Activated CD4-positive, alpha-beta T cell treated with anti-CD3 and anti-CD28 coated beads, Interleukin-2, amount 10 ng/mL, durations not matched to agents 24 days and 14 days (primary cell): ENCODE measurements at places on chromosomes 4 and X.

DNA sequence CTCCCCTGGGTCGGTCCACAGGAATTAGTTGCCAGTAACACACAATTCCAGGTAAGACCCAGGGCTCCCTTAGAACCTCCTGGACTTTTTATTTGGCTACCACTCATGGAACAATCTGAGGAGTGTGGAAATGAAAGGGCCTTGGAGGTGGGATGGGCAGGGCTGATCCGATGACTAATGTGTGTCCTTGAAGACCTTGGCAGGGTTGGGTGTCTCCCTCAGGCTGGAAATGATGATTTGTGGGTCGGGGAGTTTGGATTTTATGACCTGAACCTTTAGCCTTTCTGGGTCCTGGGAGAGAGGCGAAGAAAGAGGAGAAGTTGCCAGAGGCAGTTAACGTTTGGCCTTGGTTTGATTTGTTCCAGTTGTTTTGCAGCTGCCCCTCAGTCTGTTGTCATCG, 425.0 kb downstream of the MID1IP1 start:
- H3K36me3 ChIP-seq: no peaks in the 10 kb centered on the region
- no peaks in the 10 kb centered on the region for H3K27me3 ChIP-seq
- no peak overlapping the region for H3K4me3 ChIP-seq
- DNase-seq: no peak
- H3K27ac ChIP-seq: no peak overlapping the region

DNA sequence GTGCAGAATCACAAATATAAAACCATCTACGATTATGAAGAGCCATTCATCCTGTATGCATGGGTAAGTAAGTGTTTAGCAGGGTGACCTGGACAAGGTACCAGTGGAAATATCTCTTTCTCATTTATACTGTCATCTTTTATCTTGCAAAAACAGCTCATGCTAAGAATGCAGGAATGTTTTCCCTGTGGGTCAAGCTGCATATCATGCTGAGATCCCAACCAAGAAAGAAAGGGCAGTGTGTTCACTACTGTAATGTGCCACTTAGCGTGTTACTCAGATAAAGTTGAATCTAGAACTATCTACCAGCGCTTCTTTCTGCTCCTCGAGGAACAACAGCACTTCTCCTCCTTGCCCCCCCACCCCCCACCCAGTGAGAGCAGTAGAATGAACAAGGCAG, 212.7 kb upstream of the TBL1X start:
- H3K4me1 ChIP-seq: no peaks in the 10 kb centered on the region
- no peak for DNase-seq
- H3K27ac ChIP-seq: no peak overlapping the region
- no peak overlapping the region for H3K4me3 ChIP-seq
- H3K36me3 ChIP-seq: no peaks in the 10 kb centered on the region

GRCh38 chr4:87950936-87951511, 24.5 kb upstream of the SPP1 start:
- peaks cover 13% of the 10 kb centered on the region for H3K27me3 ChIP-seq
- DNase-seq: no peak
- no peaks in the 10 kb centered on the region for H3K4me1 ChIP-seq
- H3K4me3 ChIP-seq: no peak overlapping the region

DNA sequence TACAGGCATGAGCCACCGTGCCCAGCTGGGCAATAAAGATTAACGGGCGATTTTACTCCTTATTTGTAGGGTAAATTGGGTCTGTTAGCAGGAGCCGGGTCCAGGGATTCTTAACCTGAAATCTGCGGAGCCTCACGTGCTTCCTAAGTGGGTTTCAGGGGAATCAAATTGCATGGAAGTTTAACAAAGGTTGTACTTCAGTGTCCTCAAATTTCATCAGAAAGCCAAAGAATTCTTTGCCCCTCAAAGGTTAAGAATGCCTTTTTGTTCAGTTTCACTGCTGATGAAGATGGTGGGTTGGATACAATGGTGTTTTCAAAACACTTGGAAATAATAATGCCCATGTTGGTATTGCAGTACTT, 67.9 kb downstream of the AFF1 start:
- DNase-seq: no peak
- no peak overlapping the region for H3K27ac ChIP-seq
- no peaks in the 10 kb centered on the region for H3K36me3 ChIP-seq
- H3K27me3 ChIP-seq: no peaks in the 10 kb centered on the region

DNA sequence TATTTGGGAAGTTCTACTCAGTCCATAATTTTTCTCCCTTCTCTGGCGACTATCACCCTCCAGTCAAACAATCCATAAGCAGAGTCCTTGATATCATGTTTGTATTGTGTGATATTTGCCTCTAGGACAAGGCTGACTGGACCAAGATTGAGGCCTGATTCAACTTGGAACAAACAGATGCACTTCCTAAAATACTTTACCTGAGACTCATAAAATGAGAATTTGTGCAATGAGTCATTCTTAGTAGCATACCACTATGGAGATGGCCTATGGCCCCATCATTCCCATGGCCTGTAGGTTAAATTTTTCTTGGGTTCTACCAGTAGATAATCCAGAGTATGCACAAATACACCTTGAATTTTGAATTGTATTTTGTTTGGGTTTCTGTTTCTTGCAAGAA, 74.2 kb upstream of the DMD start:
- no peak overlapping the region for H3K27ac ChIP-seq
- H3K4me3 ChIP-seq: no peak overlapping the region
- no peak for DNase-seq
- no peaks in the 10 kb centered on the region for H3K4me1 ChIP-seq

- DNase-seq: no peak
- H3K4me3 ChIP-seq: no peak overlapping the region
- peaks cover 6% of the 10 kb centered on the region for H3K27me3 ChIP-seq
- H3K4me1 ChIP-seq: no peaks in the 10 kb centered on the region
- H3K36me3 ChIP-seq: no peaks in the 10 kb centered on the region
- H3K27ac ChIP-seq: no peak overlapping the region
Observed at GRCh38 chr4:101833480-101833879, 43.0 kb downstream of the BANK1 start.

DNA sequence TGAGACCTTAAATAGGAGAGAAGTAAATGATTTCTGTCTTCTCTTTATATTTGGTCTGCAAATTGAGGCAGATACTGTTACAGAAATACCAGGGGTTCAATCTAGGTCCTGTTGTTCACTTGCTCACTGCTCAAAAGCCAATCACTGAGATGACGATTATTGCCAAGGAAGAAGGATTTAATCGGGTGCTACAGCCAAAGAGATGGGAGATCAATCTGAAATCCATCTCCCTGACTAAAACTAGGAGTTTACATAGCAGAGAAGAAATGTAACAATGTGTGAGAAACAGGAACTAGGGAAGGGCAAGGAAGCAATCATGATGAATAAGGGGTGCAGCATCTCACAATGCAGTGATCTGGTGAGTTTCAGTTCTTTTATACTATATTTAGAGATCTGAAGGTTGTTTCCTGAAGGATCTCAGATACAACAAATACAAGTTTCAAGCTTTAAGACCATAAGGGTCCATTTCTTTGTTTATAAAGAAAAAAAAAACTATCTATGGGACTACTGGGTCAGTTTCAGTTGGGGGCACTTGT, 117.9 kb upstream of the FAM9B start:
- H3K4me1 ChIP-seq: peaks cover 7% of the 10 kb centered on the region
- H3K27me3 ChIP-seq: no peaks in the 10 kb centered on the region
- DNase-seq: no peak
- peaks cover 11% of the 10 kb centered on the region for H3K36me3 ChIP-seq
- H3K27ac ChIP-seq: no peak overlapping the region

GRCh38 chr4:122218762-122219161, 66.6 kb downstream of the BLTP1 start:
- H3K27ac ChIP-seq: no peak overlapping the region
- peaks cover 39% of the 10 kb centered on the region for H3K36me3 ChIP-seq
- H3K4me1 ChIP-seq: peaks cover 13% of the 10 kb centered on the region
- no peaks in the 10 kb centered on the region for H3K27me3 ChIP-seq

DNA sequence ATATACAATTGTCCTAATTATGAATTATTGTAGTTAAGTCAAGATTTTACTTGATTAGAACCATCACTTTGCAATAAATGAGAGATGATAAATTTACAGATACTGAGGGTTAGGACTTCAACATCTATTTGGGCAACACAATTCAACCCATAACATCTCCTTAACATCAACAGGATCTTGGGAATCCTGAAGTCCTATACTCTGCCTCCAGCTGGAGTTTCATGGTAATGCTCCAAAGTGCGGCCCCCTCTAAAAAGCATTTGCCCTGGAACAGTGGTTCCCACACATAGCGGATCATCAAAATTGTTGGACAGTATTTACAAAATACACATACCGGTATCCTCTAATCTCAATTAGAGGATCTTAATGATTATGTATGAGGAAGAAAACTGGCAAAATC, 618.6 kb downstream of the CENPC start:
- no peak overlapping the region for H3K4me3 ChIP-seq
- H3K27ac ChIP-seq: no peak overlapping the region
- H3K36me3 ChIP-seq: no peaks in the 10 kb centered on the region
- H3K27me3 ChIP-seq: no peaks in the 10 kb centered on the region
- no peaks in the 10 kb centered on the region for H3K4me1 ChIP-seq
- no peak for DNase-seq

- no peak for DNase-seq
- H3K4me1 ChIP-seq: no peaks in the 10 kb centered on the region
- no peaks in the 10 kb centered on the region for H3K36me3 ChIP-seq
- peaks cover 2% of the 10 kb centered on the region for H3K27me3 ChIP-seq
- no peak overlapping the region for H3K27ac ChIP-seq
Observed at GRCh38 chr4:80454040-80454439, 118.5 kb downstream of the CFAP299 start.

- peaks cover 18% of the 10 kb centered on the region for H3K4me1 ChIP-seq
- peak; percentile 67 for DNase-seq
- H3K27ac ChIP-seq: peak within 1 kb of the TSS; percentile 92
Observed at GRCh38 chrX:54807524-54808108, at the start of gene MAGED2. TSS of gene MAGED2 (plus strand) at chrX:54807745. CDS start at chrX:54809332, 1,587 bp downstream.

DNA sequence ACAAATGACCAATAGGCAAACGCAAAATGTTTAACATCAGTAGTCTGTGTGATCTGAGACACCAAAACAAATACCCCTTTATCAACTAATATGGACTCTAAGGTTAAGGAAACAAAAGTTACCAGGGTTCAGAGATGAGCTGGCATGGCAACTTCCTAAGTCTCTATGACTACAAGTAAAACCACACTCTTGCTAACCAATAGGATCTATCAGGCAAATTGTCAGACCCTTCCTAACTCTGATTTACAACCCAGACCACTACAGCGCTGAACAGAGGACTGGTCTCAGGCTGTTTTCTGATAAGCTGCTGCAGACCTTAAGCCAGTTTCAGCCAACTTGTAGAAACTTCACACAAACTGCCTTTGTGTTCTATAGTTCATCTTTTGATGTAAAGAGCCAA, 608.0 kb downstream of the TLL1 start:
- no peak overlapping the region for H3K4me3 ChIP-seq
- H3K36me3 ChIP-seq: no peaks in the 10 kb centered on the region
- H3K27me3 ChIP-seq: no peaks in the 10 kb centered on the region
- DNase-seq: no peak
- H3K27ac ChIP-seq: no peak overlapping the region

- H3K36me3 ChIP-seq: no peaks in the 10 kb centered on the region
- peaks cover 2% of the 10 kb centered on the region for H3K27me3 ChIP-seq
- no peak overlapping the region for H3K4me3 ChIP-seq
- no peak for DNase-seq
Observed at GRCh38 chrX:17563515-17563914, 173.8 kb upstream of the SCML1 start.

DNA sequence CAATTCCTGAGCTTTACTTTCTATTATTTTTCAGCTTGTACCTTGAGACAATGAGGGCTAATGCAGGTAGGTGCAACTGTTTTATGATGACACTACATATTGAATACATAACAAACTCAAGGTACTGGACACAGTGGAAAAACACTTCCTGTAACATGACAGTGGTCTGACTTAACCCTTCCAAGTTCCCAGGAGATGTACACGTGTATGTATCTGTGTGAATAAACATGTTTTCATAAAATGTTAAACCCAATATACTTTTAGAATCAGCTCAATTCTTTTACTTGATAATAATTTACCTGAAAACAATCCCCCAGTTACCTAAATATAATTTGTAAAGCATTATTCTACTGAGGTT, 1.2 kb upstream of the PPARGC1A start:
- DNase-seq: no peak
- no peak overlapping the region for H3K4me3 ChIP-seq
- H3K4me1 ChIP-seq: peaks cover 4% of the 10 kb centered on the region
- H3K27ac ChIP-seq: no peak overlapping the region
- H3K36me3 ChIP-seq: no peaks in the 10 kb centered on the region
- H3K27me3 ChIP-seq: peaks cover 24% of the 10 kb centered on the region

DNA sequence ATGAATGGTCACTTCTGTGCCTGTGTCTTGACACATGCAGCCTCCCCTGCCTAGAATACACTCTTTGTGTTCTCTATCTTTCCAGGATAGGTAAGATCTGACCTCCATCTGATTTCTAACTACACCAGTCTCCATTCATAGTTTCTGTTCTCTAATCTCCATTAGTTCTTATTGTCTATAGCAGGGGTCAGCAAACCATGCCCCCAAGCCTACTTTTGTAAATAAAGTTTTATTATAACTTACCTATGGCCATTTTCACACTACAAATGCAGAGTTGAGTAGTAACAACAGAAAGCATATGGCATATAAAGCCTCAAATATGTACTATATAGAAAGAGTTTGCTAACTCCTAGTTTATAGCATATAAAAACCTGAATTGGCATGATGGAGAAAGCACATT, 37.6 kb upstream of the H2AZ1 start:
- no peak overlapping the region for H3K4me3 ChIP-seq
- H3K27ac ChIP-seq: no peak overlapping the region
- H3K36me3 ChIP-seq: no peaks in the 10 kb centered on the region
- no peaks in the 10 kb centered on the region for H3K4me1 ChIP-seq

DNA sequence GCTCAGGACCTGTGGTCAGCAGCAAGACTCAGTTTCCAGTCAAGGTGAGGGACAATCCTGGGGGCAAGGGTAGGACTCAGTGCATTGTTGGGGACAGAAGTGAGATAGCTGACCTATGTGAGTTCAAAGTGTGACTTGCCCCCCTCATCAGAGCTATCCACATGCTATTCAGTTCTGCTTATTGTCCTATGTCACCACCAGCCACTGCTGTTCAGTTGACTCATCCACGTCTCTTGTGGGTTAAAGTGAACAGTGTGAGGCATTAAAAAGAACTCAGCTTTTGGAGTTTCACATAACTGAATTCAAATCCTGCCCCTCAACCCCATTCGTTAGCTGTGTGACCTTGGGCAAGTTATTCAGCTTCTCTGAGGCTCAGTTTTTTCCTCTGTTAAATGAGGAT, 4.4 kb upstream of the APLN start:
- DNase-seq: no peak
- H3K27me3 ChIP-seq: peaks cover 20% of the 10 kb centered on the region
- H3K36me3 ChIP-seq: no peaks in the 10 kb centered on the region
- no peak overlapping the region for H3K27ac ChIP-seq
- H3K4me1 ChIP-seq: peaks cover 8% of the 10 kb centered on the region
